Caki2 (cell line): ENCODE measurements at places on chromosomes 3 and 15. TPM values are rescaled to one million over a fixed set of nuclear protein-coding genes. Genes with fewer than 3 reads are reported as not detected.

Gene RPL22L1
- total RNA-seq = 97.0 and 146 TPM in 2 replicates

DNA sequence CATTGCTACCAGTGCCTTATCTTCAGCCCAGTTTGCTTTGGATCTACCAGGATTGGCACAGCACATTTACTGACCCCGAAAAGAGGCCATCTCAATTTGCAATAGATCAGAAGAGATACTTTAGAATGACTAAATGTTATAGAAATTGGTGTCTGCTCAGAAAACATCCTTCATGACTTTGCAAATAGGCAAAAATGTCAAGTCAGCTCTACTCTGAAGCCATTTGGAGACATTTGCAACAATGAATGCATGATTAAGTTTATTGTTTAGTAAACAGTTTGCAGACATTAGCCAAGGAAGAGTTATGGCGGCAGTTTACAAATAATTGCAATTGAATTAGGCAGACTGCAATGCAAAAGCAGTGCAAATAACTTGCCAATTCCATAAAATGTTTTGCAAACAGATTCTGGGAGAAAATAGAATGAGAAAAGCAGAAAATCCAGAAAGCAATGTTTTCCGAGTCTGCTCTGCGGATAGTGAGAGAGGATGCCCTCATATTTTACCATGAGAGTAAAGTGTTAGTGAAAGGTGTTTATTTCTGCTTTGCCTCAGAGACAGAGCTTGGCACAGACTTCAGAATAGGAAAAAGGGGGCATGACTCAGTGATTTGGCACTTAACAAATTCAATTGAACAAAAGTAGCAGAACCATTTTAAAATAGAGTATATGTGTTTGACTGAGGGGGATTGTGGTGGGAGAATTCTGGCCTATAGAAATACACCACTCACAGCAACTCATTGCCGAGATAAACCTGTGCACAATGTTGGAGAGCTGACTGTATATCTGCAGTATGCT is 334.9 kb upstream of the NR2F2 start:
- DNase-seq = no peak

DNA sequence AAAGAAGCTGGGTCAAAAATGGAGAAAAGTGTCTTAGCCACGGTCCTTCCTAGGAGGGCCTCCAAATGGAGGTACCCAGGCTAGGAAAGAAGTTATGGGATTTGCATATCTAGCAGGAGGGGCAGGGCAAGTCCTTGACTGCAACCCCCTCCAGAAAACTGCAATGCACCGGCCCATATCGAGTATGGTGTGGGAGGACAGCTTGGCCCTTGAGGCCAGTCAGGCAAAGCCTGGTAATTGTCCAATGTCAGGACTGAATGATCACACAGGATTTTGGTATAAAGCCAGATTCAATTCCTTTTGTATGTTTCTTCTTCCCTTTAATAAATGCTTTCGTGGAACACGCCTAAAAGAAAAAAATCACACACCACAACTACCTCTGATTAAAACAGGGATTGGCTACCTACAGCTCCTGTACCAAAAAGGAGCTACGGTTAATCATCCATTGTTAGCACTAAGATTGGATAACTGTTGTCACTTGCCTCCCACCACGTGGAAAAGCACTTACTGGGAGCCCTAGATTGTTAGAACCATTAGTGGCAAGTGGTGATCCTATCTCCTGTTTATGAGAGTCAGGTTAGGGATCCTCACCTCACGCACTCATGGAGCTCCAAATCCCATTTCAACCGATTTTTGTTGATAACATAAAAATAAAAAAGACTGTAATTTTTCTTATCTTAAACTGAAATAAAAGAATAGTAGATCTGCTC is 1.2 kb downstream of the ZNF770 start:
- DNase-seq = peak; percentile 68

DNA sequence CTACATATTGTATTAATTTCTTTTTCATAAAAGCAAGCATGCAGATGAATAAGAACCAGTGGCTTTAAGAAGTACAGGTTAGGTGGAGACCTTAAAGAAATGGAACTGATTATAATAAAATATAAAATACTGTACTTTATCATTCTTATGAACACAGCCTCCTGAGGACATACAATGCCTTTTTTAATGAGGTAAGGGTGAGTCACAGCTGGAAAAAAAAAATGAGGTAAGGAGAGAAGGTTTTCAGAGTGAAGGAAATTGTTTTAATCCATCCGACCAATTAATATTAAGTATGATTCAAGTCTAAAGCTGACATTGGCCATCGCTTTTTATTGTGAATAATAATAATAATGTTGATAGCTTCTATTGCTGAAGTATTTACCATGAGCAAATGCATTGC is 170.3 kb upstream of the SOX2 start:
- DNase-seq = no peak

Gene GDPGP1
- total RNA-seq = 3.0 and 13.2 TPM in 2 replicates

Gene GOLIM4
- 18.2 and 22.4 TPM in 2 replicates for total RNA-seq

Gene ARPIN
- total RNA-seq = 10.8 and 16.4 TPM in 2 replicates

Gene LPCAT4
- total RNA-seq = 4.4 and 9.6 TPM in 2 replicates

Gene CCR1
- total RNA-seq = not detected in 2 replicates

- DNase-seq = no peak
Observed at GRCh38 chr15:27648359-27648758, 450.8 kb downstream of the OCA2 start.

Gene CD200
- not detected in 2 replicates for total RNA-seq

DNA sequence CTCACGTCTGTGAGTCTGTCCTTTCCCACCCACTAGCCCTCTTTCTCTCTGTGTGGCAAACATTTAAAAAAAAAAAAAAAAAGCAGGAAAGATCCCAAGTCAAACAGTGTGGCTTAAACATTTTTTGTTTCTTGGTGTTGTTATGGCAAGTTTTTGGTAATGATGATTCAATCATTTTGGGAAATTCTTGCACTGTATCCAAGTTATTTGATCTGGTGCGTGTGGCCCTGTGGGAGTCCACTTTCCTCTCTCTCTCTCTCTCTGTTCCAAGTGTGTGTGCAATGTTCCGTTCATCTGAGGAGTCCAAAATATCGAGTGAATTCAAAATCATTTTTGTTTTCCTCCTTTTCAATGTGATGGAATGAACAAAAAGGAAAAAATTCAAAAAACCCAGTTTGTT is 97.7 kb downstream of the GAP43 start:
- DNase-seq = no peak

DNA sequence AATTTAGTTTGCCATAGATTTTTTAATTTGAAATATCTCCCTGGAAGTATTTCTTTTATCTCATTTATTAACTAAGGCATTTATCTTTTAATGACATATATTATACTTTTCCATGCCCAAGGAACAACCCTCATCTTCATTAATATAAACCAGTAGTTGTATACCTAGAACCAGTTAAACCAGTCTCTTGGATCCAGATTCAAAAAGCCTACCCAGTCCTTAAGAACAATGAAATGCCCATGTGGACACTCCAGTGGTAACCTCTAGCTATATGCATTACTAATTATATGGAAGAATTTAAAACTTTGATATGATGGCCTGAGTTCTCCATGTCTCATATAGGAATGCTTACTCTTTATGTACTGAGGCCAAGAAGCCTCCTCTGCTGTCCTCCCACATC is 4.8 kb downstream of the SIDT1 start:
- DNase-seq = no peak

Gene MAN2A2
- 17.7 and 28.0 TPM in 2 replicates for total RNA-seq

DNA sequence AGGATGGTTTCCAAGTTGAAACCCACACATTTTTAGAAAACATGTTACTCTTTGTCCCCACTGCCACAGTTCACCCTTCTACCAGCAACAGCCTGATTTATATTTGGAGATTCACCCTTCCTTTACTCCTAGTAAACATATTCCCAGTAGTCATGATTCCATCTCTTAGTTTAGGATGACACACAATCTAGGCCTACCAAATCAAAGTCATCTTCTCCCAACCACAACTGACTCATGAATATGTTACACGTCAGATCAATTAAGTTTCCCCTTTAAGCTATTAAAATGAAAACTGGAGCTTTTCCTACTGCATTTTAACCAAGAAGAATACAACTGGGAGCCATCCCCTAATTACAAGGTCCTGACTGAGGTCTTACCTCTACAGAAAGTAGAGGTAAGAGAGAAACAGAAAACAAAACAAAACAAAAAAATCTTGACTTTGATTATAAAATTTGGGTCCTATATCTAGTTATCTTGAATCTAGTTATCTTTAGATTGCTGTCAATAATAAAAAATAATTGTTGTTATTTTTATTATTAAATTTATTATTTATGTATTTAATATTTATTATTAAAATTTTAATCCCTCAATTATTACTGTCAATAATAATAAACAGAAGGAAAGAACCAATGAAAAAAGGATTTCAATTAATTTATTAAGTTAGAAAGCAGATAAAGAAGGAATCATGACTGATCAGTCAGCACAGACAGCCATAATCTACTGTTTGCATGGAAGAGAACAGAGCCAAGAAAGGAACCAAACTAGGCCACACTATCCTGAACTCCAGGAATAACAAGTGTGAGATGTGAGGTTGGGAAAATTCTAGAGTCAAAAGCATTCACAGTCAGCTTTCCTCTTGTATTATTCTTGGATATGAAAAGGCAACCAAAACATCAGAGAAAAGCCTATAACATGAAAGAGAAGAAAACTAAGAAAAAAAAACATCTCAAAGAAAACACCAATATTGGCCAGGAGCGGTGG is 12.5 kb downstream of the DPH6 start:
- DNase-seq = no peak

- DNase-seq = no peak
Observed at GRCh38 chr3:61928776-61929314, 367.5 kb downstream of the PTPRG start.

Gene HRG
- total RNA-seq = not detected in 2 replicates

Gene IQCF6
- not detected in 2 replicates for total RNA-seq

DNA sequence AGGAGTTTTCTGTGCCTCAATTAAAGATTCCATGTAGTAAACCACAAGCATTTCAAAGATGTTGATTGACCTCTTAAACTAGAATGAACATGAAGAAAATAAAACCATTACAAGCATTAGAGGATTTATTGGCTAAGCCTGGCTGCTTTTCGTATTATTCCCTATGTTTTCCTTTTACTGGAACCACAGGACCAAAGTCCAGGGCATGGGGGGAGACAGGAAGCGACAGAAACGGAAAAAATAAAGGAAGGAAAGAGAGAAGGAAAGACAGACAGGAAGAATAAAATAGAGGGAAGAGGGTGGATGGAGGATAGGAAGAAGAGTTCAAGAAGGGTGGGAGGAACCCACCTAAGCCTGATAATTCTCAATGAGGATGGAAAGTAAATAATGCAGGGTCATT is 169.9 kb downstream of the SHQ1 start:
- DNase-seq = no peak

Gene GOLGA6L26
- not detected in 2 replicates for total RNA-seq

Gene POLQ
- total RNA-seq = 1.7 and 3.0 TPM in 2 replicates

DNA sequence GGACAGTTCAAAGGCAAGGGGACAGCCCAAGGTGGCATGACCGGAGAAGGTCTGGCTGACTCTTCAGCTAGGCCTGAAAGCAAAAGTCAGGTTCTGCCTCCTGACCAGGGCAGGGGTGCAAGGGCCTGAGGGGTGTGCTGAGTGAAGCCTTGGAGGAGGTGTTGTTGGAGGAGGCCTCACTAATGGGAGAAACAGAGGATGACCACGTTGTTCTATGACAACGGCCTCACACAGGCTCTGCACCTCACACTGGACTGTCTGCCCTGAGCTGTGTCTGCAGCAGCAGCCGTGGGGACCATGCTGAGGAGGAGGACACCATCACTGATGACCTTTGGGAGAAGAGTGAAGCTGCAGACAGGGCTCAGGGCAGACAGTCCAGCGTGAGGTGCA is 116.9 kb upstream of the ABHD17C start:
- no peak for DNase-seq

DNA sequence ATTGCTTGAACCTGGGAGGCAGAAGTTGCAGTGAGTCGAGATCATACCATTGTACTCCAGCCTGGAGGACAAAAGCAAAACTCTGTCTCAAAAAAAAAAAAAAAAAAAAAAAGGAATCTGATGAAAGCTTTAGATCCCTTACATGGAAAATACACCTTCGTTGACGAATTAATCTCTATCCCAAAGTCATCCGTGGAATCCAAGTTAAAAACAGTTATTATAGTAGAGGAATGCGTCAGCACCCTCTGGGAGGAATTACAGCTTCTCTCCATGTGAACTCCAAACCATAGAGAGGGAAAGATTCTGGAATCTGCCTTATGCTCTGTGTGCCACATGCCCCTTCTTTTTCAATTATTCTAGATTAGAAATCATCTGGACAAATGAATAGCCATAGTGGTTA is 192.3 kb upstream of the C2CD4B start:
- DNase-seq = no peak

DNA sequence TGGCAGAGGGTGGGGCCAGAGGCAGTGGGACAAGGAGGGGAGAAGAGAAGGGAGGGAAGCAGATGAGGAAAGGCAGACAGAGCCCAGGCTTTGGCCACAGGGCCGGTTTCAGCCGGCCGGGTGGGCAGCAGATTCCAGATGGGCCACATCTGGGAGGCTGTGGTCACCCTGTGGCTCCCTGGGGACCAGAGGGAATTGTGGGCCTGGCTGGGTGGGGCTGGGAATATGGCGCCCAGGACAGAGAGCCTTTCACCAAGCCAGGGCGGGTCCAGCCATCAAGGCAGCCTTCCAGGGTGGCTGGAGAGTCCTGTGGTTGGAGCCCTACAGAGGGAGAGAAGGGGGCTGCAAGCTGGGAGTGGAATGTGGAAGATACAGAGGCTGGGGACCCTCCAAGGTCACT is 18.9 kb downstream of the PTH1R start:
- no peak for DNase-seq

Gene ALPK3
- total RNA-seq = not detected in 2 replicates

DNA sequence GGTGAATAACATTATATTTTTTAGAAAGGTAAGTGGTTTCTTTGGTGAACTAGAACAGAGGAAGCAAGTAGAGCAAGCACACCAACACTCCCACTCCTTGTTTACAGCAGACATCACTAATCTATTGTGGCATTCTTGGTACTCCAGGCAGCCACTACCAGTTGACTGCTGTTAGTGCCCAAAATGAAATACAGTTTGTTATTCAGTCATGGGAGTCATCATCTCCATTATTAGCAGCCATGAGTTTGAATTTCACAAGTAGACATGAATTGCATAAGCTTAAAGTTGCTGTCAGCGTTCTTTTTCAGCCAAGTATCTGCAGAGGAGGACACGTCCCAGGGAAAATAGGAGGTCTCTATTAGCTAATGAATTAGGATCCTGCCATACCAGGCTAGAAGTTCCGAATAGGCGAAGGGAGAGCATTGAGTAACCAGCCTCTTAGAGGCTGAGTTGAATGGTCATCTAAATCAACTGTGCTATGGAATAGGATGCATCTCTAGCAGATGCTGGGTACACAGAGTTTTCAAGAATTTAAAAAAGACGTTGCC is 252.7 kb upstream of the ICE2 start:
- DNase-seq = no peak

- peak; percentile 70 for DNase-seq
Observed at GRCh38 chr3:100087198-100087597, 27.1 kb downstream of the FILIP1L start.

- peak; percentile 52 for DNase-seq
Observed at GRCh38 chr3:48696156-48696555, 10.4 kb upstream of the NCKIPSD start.
